ENCODE measurements at places on chromosomes 1 and 21.

- no peak for DNase-seq
Measured at GRCh38 chr1:2023187-2023586, 4.0 kb downstream of the GABRD start.

DNA sequence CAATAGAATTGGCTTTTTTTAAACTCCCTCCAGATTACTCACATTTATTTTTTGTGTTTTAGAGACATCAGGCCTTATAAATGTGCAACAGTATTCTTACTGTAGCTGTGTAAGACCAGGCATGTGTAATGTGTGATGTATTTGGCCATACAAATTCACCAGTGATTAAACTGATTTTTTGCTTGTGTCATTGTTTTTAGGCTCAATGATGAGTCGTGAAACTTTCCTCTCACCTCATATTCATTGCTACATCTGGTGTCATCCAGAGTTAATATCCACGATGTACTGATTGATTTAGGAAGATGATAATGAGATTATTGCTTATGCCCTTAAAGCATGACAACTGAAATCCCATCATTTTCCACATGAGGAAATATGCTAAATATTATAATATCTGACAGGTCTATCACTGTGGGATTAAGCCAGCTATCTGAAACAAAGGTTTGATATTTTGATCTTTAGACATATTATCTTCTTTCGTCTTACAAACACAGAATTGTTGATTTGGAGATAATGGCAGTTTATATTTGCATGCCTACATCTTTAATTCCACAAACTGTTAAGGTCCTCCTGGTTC, 487.9 kb downstream of the PTBP2 start:
- no peak for DNase-seq

- DNase-seq, result no peak
Measured at GRCh38 chr1:42732126-42732680, 7.8 kb downstream of the CLDN19 start.

GRCh38 chr1:118821801-118822200, 166.3 kb downstream of the TBX15 start:
- DNase-seq, result no peak

- no peak for DNase-seq
Measured at GRCh38 chr1:110436635-110437034, 14.3 kb upstream of the PROK1 start.

DNA sequence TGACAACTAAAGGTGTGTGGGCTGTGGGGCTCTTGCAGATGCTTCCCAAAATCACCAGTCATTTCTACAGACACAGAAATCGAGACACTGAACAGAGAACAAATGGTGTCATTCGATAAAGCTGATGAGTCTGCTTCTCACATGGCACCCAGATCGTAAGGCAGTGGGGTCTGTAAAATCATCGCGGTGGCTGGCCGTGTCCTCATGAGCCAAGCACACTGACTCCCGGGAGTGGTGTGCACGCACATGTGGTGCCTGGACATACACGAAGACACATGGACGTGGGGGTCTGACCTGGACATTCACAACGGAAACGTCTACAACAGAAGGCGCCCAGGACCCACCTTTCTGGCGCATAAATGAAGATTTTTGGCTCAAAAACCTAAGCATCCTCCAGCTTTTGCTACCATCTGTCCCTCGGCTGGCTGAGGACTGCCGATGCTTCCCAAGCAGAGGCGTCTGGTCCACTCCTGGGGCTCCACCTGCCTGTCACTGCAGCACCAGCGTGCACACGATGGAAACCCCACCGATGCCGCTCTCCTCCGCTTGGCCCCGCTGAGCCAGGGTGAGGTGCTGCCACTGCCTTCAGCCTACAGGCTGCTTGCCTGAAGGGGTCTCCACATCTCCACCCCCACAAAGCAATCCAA, 6.8 kb downstream of the SMIM1 start:
- no peak for DNase-seq

DNA sequence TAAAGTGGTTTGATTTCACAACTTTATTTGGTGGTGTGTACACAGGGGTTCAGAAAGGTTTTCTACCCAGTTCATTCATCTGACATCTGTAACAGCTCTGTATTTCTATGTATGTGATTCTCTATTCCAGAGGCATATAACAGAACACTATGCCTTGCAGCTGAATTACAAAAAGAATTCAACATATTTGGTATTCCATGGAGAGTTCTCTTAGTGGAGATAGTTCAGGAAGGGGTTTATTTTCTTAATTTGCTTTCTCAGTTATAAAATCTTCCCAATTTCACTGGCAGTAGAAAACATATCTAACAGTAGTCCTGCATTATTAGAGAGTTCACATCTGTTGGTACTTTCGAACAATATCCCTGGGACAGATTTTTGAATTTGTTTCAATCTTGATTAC, 207.9 kb upstream of the LYPLAL1 start:
- DNase-seq, result no peak

DNA sequence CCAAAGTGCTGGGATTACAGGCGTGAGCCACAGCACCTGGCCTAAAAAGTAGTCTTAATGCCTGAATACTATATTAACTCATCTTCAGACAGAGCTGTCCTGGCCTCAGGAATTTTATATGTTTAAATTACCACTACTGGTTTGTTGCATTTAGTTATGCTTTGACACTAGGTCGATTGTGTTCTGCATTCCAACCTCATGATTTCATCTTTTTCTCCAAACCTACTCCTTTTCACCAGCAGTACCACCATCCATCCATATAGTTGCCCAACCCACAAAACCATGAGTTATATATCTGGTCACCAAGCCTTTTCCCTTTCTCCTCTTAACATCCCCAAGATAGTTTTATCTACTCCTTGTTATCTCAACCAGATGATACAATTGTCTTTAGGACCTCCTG, 22.6 kb downstream of the FMO5 start:
- DNase-seq, result no peak

- no peak for DNase-seq
Measured at GRCh38 chr1:157106813-157107189, 7.2 kb upstream of the ETV3L start.

DNA sequence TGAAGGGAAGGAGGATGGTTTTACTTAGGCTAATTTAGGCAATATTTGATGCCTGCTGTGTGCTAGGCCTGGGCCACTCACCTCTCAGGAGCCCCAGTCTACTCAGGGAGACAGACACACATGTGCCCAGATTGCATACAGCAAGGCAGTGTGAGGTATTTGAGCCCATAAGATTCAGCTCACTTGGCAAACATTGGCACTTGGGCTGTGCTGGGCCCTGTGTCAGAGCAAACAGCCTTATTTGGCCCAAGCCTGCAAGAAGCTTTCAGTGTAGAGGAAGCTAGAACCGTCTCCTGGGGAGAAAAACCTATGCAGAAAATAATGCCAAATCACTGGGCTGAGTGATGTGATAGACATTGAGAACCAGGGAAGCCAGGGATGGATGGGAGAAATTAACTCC, 3.9 kb upstream of the SYNC start:
- DNase-seq, result no peak

DNA sequence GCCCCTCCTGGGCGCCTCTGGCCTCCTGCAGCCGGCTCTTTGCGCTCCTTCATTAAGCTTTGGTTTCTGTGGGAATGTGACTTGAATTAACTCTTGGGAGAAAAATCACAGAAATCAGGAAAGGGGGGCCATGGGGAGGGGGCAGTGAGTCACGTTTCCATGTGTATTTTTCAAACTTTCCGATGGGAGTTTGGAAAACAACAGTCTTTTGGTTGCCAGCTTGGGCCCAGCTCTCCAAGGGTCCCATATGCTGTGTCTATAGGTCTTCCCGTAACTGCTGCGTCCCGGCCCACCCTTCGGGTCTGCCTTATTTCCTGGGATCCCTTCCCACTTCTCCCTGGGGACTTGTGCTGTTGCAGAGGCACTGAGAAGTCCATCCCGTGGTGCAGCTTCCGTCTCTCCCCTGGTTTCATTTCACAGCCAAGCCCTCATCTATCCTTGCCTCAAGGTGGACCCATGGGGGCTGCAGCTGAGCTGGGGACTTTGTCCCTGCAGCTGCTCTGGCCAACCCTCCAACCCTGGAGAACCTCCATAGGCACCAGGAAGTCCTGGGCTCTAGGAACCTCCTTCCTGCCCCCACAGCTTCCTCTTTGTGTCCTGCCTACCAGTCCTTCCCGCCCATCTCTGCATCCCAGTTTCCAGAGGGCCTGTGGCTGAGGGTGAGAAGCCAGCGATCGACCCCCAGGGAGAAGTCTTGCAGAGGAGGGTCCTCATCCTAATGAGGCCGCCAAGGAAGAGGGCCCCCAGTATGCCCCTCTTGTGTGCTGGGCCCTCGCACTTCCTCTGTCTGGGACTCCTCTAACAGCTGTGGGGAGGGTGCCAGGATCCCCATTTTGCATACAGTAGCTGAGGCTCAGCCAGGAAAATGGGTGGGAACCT, 11.6 kb upstream of the LMNA start:
- no peak for DNase-seq

Measured in NCI-H1436 treated with DMSO at 0.1 percent for 48 hours (cell line).